Ammon's horn (tissue), 1 donor: ENCODE measurements at places on chromosomes 11 and 22.

GRCh38 chr22:48367731-48368130 lies 1459.9 kb downstream of the BRD1 start:
- DNase-seq = no peak

DNA sequence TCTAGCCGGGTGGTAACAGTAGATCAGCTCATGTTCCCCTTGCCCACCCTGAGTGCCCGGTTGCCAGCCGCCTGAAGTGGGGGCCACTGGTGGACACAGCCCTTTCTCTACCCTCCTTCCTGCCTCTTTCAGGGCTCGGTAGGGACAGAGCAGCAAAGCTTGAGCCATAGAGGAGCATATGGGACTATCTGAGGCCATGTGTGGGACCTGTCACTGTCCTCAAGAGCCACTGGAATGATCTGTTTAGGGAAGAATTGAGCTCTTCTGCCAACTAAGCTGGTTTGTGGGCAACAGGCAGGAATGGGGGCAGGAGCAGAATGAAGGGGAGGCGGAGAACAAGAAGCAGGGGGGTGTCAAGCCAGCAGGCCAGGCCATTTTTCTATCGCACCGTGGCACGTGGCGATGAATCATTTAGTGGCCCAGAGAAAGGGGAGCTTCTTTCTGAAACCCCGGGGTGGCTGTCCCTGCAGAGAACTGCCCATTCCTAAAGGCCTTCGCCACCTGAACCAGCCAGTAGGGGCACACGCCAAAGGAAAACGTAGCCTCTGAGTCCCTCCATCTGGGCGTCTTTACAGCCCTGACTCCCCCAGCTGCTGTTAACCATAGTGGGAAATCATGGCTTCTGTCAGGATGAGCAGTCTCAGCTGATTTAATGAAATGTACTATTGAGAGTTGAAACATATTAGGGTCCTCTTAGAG lies 8.8 kb downstream of the ASPHD2 start:
- DNase-seq = no peak

DNA sequence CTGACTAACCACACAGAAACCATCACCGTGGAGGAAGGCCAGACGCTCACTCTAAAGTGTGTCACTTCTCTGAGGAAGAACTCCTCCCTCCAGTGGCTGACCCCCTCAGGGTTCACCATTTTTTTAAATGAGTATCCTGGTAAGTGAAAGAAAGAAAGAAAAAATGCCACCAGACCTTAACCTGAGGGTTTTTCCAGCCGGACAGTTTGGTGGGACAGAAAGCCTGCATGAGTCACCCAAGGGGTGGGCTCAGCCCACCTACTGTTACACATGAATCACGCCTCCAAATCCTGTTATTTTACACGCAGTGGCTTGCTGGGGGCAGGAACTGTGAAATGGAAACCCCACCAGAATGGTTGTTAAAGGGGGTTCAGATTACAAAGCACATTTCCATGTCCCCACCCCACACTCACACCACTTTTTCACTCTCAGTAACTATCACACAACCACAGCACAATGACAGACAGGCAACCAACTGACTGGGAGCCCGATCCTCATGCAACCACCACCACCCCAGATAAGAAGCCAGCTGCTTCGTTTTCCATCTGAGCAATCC lies 11.9 kb downstream of the CRTAM start:
- DNase-seq = no peak

DNA sequence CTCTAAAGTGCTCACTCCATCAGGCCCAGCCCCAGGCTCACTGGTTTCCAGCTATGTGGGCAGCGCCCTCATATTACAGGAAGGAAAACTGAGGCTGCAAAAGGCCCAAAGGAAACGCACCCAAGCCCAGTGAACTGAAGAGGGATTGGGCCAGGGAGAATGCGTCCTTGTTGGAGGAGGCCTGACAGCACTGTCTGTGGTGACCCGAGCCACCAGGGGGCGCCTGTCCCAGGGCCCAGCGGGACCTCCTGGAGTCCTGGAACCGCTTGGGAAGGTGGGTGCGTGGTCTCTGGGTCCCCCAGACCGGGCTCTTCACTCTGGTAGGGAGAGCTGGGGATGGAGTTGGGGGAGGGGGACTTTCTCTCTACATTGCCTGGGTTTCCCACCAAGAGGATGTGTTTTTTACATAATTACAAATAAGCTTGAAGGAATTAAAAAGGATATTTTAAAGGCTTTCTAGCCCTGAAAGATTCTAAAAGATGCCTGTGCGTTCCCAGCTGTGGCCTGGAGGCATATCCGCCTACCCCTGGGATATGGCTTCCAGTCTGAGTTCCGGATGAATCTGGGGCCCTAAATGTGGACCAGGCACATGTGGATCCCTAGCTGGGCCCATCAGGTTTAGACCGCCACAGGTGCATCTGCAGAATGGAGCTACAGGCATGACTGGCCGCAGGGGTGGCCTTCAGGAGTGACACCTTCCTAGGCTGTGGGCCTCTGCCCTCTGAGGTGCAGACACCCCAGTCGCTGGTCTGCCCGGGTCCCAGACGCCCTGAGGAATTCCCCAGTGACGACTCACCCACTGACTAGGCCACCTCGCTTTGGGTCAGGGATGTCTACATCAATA lies 4.2 kb downstream of the SPI1 start:
- peak; percentile 80 for DNase-seq

DNA sequence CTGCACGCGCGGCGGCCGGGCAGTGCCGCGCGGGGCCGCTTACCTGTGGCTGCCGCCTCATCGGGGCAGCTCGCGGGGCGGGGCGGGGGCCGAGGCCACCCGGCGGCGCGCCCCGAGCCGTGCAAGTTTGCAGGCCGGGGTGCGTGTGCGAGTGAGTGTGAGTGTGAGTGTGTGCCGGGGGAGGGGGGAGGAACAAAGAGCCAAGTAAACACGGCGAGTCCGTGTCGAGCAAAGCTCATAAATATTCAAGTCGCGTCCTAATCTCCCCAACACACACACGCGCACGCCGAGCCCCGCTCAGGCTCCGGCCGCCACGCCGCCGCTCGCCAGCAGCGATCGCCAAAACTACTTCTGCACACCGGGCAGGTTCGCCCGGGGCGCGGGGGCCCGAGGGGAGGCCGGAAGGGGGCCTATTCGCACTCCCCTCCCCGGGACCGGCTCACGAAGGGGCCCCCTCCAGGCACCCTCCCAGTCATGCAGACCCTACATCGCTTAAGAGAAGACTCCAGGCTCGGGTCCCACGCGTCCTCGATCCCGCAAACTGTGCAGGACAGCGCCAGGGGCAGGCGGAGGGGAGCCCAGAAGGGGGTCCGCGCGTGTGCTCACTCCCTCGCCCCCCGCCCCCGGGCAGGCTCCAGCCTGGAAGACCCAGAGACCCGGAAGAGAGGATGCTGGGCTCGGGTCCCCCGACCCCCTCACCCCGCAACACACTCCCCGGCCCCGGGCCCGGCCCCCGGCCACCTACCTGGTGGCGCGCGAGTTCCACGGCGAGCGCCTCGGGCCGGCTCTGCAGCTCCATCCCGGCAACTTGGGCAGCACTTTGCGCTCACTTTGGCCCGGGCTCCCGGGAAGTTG lies 827 bp downstream of the PHF21B start:
- peak; percentile 47 for DNase-seq

DNA sequence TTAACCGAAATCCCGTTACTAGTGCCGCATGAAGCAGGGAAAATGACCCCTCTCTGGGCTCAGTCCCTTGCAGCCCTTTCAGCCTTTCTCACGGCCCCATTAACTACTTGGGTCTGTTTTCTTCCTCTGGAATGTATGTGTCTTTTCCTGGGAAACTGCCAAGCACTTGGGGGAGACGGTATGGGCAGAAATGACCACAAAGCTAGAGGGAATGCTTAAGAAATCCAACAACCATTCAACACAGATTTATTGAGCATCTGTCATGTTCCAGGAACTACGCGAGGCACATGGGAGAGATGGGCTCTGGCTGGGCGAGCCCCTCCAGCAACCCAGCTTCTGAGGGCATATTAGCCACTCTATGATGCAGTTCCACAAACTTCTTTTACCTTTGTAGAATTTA lies 462.6 kb downstream of the BUD13 start:
- DNase-seq = no peak

DNA sequence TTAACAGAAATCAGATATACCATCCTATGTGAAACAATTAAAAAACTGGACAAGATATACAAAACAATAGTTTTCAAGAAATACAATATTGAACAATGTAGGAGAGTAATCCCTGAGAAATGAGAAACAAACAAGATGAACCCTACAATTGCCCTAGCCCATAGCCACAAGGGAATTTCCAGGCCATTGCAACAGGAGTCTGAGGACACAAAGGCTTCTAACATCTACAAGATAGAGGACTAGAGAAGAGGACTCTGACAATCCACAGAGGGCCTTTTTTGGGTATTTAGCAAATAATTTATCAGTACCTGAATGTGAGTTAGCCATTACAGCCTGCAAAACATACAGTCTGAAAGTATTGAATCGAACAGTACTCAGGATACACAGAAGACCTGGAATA lies 251.7 kb downstream of the GRM5 start:
- no peak for DNase-seq
